ENCODE measurements at places on chromosomes 7 and 10.
A peak's percentile ranks its signal among the peaks of the same experiment; 100 is the strongest.

- peak; percentile 49 for DNase-seq
Observed at GRCh38 chr7:2719007-2719406, 31.0 kb downstream of the AMZ1 start.

DNA sequence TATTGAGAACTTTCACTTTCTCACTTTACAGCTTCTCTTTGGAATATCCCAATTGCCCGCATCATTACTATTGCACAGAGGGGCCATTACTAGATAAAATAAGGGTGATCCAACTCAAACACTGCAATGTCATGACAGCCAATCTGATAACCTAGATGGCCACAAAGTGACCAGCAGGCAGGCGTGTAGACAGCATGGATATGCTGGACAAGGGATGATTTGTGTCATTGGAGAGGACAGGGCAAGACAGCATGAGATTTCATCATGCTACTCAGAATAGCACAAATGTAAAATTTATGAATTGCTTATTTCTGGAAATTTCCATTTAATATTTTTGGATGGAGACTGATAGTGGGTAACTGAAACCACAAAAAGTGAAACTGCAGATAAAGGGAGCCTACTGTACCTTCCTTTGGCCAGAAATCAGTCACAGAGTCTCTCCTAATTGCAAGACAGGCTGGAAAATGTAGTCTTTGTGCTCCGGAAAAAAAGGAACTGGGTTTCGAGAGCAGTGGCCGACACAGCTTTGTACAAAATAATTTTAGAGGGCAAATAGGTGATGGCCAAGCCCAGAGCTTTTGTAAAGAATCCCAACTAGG lies 6.1 kb upstream of the GSDME start:
- no peak for DNase-seq

DNA sequence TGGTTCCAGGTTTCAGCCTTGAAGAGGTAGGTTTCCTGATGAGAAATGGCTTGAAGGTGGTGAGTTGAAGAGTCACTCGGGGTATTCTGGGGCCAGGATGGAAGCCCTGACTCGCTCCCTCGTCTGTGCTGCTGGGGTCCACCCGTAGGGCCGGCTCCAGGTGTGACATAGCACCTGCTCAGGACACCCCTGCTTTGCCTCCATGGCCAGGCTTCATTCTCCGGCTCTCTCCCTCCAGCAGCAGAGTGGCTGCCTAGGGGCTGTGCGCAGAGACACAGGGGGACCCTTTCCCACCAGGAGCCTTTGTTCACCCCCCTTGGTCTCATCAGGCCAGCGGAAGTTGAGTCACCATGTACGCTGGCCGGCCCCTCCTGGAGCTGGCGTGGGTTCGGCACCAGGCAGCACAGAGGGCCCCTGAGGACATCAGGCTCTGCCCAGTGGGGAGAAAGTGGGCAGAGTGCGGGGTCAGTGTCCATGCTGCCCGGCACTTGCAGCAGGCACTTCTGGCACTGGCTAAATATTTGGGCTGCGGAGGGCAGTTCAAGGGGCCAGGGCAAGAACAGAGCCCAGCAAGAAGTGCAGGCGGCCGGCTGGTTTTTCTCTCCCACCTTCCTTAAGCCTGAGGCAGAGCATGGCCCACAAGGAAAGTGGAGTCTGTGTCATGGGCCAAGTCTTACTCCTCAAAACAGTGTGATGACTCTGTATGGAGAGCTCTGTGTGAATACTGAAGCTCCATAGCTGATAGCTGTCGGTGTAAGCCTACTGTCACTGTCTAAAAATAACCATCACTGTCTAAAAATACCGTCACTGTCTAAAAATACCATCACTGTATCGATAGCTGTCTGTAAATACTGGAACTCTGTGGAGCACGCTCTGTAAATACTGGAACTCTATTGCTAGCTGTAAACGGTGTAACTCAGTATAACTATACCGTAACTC lies 3.7 kb upstream of the PRKAR1B start:
- DNase-seq: no peak

GRCh38 chr7:72152161-72153131 lies 259.7 kb downstream of the CALN1 start:
- DNase-seq: no peak

- no peak for DNase-seq
Observed at GRCh38 chr7:17849504-17849903, 90.8 kb downstream of the SNX13 start.

- DNase-seq: no peak
Observed at GRCh38 chr10:16292366-16292765, 144.4 kb upstream of the PTER start.

- DNase-seq: no peak
Observed at GRCh38 chr7:158414002-158414401, 173.6 kb downstream of the PTPRN2 start.

GRCh38 chr10:133156674-133157579 lies 3.1 kb upstream of the KNDC1 start:
- DNase-seq: no peak

GRCh38 chr7:142915315-142915714 lies 18.2 kb downstream of the TRPV5 start:
- no peak for DNase-seq

DNA sequence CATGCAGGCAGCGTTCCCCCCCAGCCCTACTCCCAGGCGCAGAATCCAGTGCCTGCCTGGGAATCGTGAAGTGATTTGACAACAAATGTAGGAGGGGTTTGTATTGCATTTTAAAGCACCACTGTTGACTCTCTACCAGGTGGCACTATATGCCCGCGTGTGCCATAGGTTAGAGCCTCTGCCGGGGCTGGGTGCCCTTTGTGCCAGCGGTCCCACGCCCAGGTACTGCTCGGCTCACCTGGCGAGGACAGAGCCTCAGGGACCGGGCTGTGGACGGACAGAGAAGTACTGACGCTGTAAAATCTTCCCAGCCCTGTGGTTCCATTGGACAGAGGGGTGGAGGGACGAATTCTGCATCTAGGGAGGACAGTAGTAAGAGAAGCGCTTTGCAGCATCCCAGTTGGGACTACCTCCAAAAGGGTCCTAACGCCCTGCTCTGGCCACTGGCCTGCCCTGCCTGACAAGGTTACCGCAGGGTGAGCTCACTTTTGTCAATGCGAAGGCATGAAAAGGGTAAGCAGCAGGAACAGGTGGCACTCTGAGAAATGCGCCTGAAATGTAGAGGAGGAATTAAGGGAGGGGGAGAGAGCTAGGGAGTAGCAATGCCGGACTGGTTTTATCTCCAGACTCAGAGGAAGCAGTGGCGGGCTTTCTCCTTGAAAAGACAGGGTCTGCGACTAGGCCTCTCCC lies 788 bp upstream of the CACNA2D1 start:
- DNase-seq: no peak

GRCh38 chr10:119542357-119542987 lies at the start of gene RGS10:
Gene RGS10 (minus strand): TSS chr10:119542719. CDS start chr10:119542638, 81 bp downstream.
- DNase-seq: peak; percentile 77

GRCh38 chr7:29457565-29458011 lies 106.0 kb upstream of the PRR15 start:
- DNase-seq: no peak

DNA sequence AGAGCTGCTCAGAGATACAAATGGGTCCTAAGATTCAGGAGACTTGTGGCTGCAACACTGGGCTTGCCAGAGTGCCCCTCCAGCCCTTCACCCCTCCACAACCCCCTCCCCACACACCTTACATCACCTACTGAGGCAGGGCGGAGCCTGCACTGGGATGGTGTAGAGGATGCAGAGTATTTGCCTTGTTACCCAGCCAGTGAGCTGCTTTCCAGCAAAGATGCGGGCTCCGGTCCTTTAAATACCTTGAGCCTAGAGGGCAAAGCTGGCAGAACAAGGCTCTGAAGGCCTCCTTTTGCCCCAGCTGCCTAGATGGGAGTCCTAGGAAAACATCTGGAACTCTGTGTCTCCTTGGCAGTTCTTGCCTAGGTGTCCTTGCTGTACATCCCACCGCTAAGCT lies 34.6 kb downstream of the KAZALD1 start:
- DNase-seq: no peak

DNA sequence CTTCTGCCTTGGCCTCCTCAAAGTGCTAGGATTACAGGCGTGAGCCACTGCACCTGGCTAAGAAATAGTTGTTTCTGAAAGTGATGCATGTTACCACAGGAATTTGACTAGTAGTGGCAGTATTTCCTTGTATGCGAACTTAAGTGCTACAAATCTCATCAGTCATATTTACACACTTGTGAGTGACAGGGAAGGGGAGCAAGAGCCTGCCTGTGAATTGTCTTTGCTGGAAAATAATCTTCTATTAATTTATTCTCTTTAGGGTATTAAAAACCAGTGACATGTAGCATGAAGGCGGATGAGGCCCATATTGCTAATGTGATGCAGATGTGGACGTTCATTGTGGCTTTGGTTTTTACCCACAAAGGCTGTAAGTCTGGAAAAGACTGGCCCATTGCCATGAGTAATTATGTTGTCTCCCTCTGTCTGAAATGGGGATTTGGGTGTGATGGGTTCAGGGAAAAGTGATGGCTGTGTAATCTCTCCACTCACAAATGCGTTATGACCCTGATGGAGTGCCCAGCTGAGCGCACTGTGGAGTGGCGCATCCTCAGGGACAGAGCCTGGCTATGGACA lies 97.6 kb downstream of the CCNY start:
- no peak for DNase-seq

- DNase-seq: no peak
Observed at GRCh38 chr7:94996369-94996768, 89.0 kb downstream of the PPP1R9A start.

DNA sequence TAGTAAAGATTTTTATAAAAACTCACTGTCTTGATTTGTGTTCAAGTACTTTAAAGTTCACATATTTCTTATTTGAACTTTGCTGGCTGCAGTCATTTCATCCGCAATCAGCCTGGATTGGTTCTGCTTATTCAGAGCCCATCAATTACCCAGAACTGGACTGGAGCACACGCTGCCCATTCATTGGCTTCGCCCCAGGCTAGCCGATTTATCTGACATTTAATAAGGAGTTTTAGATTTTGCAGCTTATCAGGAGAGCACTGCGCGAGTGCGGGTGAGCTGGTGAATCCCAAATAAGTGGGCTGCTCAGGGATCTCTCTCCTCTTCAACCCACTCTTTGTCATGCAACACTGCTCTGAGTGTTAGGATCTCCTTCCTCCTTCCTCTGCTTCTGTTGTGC lies 166.0 kb upstream of the GPR26 start:
- no peak for DNase-seq

GRCh38 chr10:103238506-103239252 lies 7.0 kb upstream of the RPEL1 start:
- DNase-seq: no peak

DNA sequence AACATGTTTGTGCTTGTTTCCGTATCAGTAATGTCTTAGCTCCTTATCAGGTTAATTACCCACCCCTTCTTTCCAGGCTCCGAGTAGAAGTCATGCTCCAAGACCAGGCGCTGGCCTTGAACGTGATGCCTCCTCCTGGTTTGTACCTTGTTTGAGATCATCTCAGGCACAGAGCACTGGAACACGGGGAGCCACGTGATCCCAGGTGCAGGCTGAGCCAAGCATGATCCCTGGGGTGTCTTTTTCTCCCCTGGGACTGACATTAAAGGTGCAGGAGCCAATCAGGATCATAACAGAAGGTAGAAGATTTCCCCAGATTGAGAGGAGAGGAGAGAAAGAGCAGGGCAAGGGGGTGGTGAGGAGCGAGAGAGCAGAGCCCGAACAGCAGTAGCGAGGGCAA lies 626.1 kb upstream of the GALNT17 start:
- DNase-seq: no peak
